Cardiac septum (tissue), 1 donor: ENCODE measurements at places on chromosomes 6 and 20. TPM values are rescaled to one million over a fixed set of nuclear protein-coding genes. Genes with fewer than 3 reads are reported as not detected.

- peak; percentile 72 for DNase-seq
Measured at GRCh38 chr20:57651881-57652605, 31.8 kb upstream of the ZBP1 start.

DNA sequence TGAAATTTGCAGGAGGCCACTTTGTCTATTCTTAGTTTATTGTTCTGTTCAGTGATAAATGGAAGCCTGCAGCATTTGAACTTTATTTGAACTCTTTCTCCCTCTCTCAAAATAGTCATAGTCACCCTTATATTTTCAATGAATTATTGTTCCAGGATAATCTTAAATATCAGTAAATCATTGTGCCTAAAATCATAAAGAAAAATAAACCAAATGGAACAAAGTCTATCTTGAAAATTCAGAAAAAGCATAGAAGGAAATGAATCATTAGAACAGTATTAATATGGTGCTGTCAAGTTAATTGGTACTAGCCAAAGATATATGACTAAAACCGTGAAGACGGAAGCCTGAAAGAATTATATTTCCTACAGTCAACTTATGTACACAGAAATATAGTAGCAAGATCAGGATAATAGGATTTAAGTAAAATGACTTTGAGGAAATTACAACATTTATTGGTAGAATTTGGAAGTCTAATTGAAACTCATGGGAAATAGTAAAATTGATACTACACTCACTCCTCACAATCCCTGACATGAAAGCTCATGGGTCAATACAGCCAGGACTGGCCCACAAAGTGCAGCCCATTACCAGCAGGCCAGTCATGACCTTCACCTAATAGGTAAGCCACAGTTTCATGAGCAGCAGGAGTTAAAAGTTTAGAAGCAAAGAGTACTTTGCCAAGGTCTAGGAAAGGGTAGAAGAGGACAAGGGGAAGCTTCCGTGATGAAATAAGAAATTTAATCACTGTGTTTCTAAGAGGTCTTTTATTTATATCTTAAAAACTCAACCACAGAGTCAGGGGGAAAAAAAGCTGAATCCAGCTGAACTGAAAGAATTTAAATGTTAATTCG is 119.9 kb upstream of the ENPP5 start:
- no peak for DNase-seq

DNA sequence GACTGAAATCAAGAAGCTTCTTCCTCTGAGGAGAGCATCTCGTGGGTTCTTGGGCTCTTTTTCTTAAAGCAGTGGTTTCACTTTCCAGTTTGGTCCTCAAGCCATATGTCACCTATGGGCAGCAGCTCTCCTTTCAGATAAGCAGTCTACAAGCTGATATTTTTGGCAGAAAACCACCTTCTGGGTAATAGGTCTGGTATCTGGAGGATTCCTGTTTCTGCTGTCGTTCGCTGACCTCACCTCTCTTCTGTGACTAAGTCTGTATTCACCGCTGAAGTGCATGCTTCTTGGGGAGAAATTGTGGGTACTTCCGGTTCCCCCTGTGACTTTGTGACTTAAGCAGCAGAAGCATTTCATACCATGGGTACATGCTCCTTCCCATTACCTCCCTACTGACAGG is 193.6 kb downstream of the EDN1 start:
- DNase-seq, result no peak

- no peak for DNase-seq
Measured at GRCh38 chr6:136303516-136303915, 13.9 kb upstream of the BCLAF1 start.

GRCh38 chr6:44235891-44236516 is 10.9 kb upstream of the HSP90AB1 start:
- DNase-seq, result no peak

ZCCHC3 gene
- total RNA-seq, result 10.4 TPM

OPRL1 gene
- 0.48 TPM for total RNA-seq

DNA sequence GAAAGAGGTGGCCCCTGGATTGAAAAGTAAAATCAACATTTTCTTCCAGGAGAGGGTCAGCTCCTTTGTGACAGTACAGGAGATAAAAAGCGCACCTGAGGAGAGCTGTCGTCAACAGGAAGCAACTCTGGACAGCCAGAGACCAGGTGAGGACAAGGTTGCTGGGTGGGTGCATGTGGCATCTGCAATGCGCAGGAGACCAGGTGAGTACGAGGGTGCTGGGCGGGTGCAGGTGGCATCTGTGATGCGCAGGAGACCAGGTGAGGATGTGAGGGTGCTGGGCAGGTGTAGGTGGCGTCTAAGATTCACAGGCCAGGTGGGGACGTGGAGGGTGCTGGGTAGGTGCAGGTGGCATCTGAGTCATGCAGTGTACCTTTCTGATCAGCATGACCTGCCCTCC is 38.4 kb downstream of the WDR27 start:
- DNase-seq, result no peak

- DNase-seq, result no peak
Measured at GRCh38 chr6:155782320-155782731, 326.7 kb upstream of the NOX3 start.

DNA sequence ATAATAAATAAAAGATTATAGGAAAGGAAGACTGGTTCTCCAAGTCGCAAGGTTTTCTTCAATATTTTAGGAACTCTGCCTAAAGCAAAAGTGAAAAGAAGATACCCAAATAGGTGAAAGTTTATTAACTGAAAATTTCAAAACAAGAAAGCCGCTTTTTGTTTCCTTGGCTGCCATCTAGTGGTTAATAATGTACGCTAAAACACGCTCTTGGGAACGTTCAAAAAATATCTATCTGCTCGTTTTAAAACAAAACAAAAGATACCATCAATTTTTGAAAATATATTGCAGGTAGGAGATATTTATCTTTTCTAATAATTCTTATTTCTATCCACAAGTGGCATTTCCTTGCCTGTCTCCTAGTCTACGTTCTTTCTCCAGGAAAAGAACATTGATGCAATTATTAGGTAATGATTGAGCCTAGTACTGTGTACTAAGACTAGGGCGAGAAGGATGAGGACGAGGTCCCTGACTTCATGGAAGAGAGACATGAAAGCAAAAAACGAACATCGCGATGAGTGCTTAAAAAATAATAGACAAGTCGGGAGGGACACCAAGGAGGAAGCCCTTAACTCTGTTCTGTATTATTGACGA is 97.2 kb downstream of the SPTLC3 start:
- DNase-seq, result no peak

DNA sequence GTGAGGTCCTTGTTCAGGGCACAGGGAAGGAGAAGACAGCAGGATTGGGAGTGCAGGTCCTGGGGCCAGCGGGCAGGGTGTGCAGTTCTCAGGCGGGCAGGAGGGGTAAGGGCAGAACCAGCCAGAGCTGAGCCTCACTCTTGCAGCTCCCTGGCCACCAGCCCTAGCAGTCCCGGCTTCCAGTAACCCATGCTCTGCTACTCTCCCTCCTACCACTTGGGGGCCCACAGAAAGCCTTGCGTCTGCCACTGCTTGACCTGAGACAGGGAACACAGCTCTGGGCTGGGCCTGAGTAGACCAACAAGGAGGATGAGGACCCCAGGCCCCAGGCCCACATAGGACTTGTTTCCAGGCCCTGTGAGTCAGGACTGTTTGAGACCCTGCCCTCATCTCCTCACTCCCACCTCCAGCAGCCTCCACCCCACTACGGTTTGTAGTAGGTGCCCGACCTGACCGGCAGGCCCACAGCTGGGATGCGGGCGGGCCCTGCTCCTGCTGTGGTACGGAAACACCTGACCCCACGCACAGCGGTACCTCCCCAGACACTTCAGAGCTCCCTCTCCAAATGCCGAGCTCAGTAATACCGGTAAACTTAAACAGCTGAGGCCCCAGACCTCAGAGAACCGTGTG is 39.2 kb downstream of the KCNK5 start:
- no peak for DNase-seq

TRIM15 gene
- not detected for total RNA-seq

DNA sequence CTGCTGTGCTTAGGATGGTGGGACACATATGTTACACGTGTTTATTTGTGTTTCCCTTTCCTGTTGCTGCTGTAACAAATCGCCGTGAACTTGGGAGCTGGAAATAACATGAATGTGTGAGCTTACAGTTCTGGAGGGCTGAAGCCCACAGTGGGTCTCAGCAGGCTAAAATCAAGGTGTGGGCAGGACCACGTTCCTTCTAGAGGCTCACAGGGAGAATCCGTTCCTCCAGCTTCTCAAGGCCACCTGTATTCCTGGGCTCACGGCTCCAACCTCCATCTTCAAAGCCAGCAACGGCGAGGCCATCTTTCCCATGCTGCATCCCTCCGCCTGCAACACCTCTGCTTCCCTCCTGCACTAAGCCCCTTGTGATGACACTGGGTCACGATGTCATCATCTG is 27.4 kb upstream of the PTGIS start:
- DNase-seq, result no peak

- no peak for DNase-seq
Measured at GRCh38 chr20:44552950-44553908, 29.1 kb upstream of the PKIG start.

DNA sequence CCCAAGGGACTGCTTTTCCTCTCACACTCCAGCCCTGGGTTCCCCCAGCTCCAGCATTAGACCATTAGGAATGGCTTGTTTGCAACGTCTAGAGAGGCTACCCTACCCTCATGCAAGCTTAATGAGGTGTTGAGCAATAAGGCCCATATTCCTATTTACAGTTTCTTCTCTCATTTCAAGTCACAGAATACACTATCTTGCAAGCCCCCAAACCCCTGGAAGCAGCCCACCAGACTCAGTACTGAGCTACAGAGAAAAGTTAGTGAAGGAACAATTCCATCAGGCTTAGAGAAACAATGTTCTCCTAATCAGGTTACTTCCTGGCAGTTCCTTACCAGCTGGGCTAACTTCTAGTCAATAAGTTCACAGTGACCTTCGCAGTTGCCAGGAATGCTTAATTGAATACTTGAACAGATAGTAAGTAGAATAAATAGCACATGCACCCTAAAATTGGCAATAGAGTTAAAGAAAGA is 606.5 kb upstream of the NOX3 start:
- DNase-seq, result no peak

LY86 gene
- 1.9 TPM for total RNA-seq

DNA sequence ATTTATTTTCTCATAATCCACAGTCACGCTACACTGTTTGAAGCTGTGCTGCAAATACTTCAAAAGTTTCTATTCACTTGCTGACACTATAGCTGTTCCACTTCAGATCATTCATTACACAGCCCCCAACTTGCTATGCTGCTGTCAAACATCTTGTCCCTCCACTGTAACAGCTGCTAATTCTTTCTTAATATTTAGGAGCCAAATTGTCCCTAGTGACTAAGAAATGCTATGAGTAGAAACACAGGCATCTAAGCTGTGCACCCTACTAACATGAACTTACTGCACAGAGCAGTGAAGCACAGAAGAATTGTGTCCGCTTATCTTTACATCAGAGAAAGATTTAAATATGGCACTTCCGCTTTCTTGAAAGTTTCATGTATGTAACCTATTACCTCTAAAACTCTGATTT is 91.3 kb downstream of the PDE10A start:
- DNase-seq, result no peak

- DNase-seq, result no peak
Measured at GRCh38 chr20:58392286-58392685, 3.3 kb downstream of the VAPB start.

PSMB1 gene
- 150 TPM for total RNA-seq

DNA sequence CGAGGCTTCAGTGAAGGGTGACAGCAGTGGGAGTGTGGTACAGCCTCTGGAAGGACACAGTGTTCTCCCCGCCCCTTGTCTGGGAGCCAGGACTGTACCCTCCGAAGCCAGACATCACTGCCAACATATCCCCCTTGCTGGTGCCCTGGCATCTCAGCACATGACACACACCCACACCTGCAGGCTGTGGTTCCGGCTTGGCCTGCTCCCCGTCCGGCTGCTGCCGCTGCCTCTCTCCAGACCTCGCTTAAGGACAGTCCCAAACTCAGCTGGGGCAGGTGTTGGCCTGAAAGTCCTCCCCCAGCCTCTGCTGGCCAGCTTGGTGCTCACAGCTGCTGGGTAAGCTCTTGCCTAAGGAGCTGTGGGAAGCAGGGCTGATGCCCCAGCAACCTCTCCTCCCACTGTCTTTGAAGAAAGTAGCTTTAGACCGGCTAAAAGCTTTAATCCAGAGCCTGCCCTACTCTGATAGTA is 7.0 kb downstream of the EMILIN3 start:
- DNase-seq, result no peak

SESN1 gene
- total RNA-seq, result 29.6 TPM

- DNase-seq, result peak; percentile 93
Measured at GRCh38 chr6:110415086-110415916, at the start of gene DDO. Gene DDO, minus strand, starts transcription at chr6:110415575. Its CDS starts 2,113 bp downstream, at chr6:110413462.

- no peak for DNase-seq
Measured at GRCh38 chr20:45629496-45630100, at the start of gene WFDC10A. Gene WFDC10A, plus strand, starts transcription at chr20:45629739. Its CDS starts 75 bp downstream, at chr20:45629814.

- no peak for DNase-seq
Measured at GRCh38 chr20:36925234-36925633, 26.3 kb downstream of the SAMHD1 start.

GRCh38 chr6:160055813-160056212 is 65.8 kb upstream of the SLC22A1 start:
- DNase-seq, result peak; percentile 50

TREML1 gene
- total RNA-seq, result not detected

- DNase-seq, result no peak
Measured at GRCh38 chr6:153424719-153425400, 293.8 kb upstream of the RGS17 start.

SH3BGRL2 gene
- total RNA-seq, result 5.8 TPM

DNA sequence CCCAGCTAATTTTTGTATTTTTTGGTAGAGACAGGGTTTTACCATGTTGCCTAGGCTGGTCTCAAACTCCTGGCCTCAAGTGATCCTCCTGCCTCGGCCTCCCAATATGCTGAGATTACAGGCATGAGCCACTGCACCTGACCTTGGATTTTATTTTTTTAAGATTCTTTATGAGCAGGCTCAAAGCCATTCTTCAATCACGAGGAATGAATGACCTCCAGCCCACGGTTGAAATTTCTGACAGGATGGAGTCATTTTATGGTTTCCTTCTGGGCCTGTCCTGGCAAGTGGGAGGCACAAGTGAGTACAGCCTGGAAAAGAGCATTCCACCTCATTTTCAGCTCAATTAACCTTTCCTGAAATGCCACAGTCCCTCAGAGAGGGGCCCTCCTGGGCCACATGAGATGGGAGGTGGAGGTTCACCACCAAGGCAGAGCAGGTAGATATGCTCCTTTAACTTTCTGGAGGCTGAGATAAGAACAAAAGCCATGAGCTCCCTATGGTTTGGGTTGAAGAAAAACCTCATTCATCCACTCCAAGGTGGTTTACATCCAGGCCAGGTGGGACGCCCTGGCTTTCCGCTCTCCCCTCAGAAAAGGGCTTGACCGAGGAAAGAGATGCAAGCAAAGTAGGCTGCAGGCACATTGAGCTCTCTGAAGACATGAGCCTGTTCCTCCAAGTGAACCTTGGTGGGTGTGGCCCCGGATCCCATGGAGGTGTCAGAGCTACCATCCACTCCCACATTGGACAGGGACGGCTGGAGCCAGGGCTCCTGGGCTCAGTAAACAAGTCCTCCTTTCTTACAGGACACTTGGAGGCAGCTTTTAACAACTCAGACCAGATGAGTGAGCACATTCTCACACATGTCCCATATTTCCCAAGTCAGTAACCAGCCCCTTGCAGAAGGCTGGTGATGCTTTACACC is 208.5 kb upstream of the SSTR4 start:
- DNase-seq, result no peak
